ENCODE measurements at places on chromosomes 13 and 19.

- peak; percentile 54 for DNase-seq
Observed at GRCh38 chr13:89061821-89062220, 1390.7 kb downstream of the SLITRK5 start.

GRCh38 chr19:40398417-40399131 lies 8.6 kb upstream of the HIPK4 start:
- DNase-seq, result no peak

DNA sequence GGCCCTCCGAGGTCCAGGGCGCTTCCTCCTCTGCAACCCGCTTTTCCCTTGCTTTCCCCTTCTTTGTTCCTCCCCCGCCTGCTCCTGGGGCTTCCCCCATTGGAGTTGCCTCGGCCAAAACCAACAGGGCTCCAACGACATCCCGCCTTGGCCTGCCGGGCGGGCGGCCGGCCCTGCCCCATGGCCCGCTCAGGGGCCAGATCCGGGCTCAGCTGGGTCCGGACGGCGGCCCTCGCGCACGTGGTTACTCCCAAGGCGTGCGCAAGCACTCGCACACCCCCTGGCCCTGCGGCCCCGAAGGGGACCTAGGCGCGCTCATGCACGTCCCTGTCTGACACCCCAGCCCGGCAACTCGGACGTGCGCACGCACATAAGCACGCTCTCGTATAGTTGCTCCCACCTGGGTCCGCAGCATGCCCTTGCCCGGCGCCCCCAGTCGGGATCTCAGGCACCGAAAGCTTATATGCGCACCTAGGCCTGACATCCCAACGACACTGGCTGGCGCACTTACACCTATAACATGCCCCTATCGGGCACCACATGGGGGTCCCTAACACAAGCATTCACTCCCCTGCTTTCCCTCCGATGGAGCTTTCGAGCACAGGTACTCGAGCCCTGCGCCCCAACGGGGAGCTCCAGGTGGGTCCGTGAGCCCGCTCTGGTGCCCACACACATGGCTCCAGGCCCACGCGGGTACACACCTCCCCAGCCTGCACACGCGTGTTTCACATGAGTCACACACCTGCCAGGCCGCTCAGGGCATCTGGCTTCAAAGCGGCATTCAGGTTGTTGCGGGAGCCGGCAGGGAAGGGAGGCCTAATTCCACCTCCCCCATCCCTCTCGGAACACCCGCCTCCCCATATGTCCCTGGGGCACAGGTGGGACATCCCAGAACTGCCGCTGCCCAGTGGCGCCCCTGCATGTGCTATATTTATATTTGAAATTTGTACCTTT lies 15.0 kb downstream of the NFIX start:
- DNase-seq, result no peak

GRCh38 chr13:70856711-70857110 lies 748.5 kb upstream of the KLHL1 start:
- DNase-seq, result no peak

- DNase-seq, result no peak
Observed at GRCh38 chr13:40794414-40795368, 5.3 kb downstream of the SLC25A15 start.

GRCh38 chr13:26929971-26930730 lies 169.6 kb upstream of the GPR12 start:
- peak; percentile 86 for DNase-seq

GRCh38 chr19:55643003-55643886 lies at the start of gene ZNF581:
Gene ZNF581 (plus strand): TSS chr19:55643649. CDS start chr19:55644572, 923 bp downstream.
- peak; percentile 83 for DNase-seq
